Activated naive CD4-positive, alpha-beta T cell treated with anti-CD3 and anti-CD28 coated beads, Interleukin-2, amount 50 U/mL, for 16 hours (primary cell): ENCODE measurements at places on chromosomes 3 and 15.

DNA sequence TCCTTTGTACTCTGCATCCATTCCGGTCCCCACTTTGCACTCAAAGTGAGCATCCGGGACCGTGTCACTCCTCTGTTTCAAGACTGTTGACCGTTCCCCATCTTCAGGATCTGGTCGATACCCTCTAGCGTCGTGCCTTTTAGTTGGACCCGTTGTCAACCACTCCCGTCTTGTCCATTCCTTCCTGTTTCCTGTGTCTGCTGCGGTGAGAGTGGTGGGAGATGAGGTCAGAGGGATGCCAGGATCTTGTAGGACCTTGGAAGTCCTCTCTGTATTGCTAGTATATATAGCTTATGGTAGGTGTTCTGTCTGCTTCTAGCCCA lies 624 bp downstream of the BRK1 start:
- no peak for DNase-seq

GRCh38 chr3:81013360-81013759 lies 748.1 kb downstream of the GBE1 start:
- no peak for DNase-seq

- peak; percentile 71 for DNase-seq
Observed at GRCh38 chr3:52533623-52534280, at the start of gene NT5DC2. Gene NT5DC2 (minus strand): TSS chr3:52533857. CDS start chr3:52533737, 120 bp downstream.

DNA sequence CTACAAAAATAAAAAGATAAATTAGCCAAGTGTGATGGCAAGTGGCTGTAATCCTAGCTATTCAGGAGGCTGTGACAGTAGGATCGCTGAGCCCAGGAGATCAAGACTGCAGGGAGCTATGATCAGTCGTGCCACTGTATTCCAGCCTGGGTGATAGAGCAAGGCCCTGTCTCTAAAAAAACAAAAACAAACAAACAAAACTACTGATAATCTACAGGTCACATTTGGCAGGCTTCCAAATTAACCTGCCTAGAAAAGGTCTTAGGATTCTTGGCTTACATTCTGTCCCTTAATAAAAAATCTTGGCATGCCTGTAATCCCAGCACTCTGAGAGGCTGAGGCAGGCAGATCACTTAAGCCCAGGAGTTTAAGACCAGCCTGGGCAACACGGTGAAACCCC lies 33.4 kb upstream of the SETD2 start:
- no peak for DNase-seq

GRCh38 chr15:38849046-38849445 lies 284.4 kb upstream of the RASGRP1 start:
- DNase-seq, result no peak

DNA sequence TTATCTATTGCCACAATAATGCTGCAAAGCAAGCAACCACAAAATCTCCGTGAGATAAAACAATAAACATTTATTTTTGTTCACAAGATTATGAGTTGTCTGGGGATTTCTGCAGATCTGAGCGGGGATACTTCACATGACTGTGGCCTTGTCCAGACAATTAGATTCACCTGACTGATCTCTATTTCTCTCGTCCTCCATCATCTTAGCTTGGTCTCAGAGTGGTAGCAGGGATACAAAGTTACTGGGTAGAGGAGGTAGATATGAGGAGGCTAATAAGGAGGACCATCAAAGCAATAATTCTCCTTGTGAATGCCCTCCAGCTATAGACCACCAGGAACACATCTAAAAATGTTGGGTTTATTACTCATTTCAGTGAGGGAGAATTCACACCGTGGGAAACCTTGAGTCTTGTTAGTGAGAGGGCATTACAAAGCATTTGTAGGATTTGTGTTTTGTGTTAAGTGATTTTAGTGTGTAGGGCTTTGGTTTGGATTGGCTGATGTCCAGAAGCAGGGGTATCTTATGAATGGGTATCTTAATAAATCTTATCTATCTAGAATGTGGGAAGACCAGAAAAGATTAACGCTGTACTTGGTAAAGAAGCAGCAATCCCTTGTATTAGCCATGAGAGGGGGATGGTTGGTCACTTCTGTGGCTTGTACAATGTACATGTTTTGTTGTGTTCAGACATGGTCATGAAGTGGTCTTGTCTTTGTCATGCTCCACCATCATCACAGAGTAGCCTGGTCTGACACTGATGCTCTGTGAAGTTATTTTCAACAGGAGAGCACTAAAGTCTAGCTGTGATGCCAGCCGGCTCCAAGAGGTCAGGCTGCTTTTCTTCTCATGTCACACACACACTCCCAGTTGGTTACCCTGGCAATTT lies 287.6 kb upstream of the STT3B start:
- no peak for DNase-seq

GRCh38 chr3:46897031-46897430 lies 19.5 kb downstream of the PTH1R start:
- no peak for DNase-seq

- DNase-seq, result no peak
Observed at GRCh38 chr3:63631670-63632069, 20.8 kb upstream of the SNTN start.

DNA sequence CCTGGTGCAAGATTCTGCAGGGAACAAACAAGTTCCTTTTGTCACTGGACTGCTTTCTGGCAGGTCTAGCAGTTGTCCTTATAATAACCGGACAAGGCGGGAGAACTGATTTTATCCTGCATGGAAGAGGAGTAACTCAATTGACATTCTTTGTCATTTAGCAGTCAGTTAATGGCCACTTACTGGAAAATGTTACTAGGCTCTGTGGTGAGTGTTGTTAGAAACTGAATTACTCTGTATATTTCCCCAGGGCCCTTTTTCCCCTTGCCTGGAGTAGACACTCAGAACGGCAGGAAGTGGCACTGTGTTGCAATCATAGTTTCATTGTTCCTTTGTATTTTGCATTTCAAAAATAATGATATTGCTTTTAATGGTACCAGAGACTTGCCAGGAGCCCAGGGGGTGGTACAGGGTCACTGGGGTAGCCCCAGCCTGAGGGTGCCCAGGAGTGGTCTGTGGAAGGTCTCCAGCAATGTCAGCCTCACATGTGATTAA lies 318.6 kb upstream of the LRRFIP2 start:
- DNase-seq, result no peak

DNA sequence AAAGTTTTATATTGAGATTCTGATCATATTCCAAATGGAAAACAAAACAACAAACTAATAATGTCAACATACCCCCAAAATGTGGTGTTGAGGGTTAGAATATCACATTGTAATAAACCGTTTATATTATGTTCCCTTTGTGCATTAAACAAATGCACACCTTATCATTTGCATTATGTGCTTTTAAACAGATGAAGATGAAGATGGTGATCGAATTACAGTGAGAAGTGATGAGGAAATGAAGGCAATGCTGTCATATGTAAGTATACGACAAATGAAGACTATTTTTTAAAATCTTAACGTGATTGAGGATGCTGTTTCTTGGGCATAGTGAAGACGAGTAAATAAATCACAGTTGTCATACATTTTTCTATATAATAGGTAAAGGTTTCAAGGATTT lies 20.6 kb downstream of the MAP2K5 start:
- no peak for DNase-seq

GRCh38 chr3:145197051-145197820 lies 963.7 kb downstream of the PLOD2 start:
- DNase-seq, result no peak

DNA sequence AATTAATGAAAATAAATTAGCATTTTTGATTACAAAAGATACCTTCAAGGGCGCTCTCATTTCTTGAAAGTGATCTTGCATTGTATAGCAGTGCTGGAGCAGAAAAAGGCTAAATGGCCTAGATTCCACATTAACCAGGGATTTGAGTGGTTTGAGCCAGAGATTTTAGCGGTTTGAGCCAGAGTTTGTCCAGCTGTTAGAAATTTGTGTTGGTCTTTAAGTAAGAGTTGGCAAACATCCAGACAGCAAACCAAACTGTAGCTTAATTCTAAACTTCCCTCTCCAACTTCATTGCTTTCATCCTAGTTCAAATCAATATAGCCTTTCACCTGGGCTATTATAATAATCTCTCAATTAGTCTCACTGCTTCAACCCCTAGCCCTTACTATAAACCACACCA lies 351.7 kb downstream of the IGSF11 start:
- DNase-seq, result no peak

DNA sequence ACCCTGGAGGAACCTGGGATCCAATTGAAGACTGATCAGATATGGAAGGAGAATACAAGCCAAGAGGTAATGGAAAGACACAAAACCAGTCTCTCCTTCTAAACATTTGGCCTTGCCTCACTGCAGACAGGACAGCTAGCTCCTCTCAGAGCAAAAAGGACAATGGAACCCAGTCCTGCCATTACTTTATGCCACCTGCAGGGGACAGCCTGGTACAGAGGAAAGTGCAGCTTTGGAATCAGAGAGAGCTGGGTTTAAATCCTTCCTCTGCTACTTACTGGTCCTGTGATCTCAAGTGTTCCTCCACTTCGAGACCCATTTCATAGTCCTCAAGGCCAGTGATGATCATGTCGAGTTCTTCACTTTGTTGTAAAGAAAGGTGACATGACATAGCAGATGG lies 159.4 kb upstream of the SMAD3 start:
- DNase-seq, result no peak
